ENCODE measurements at places on chromosomes 1 and 21.
A peak's percentile ranks its signal among the peaks of the same experiment; 100 is the strongest.

DNA sequence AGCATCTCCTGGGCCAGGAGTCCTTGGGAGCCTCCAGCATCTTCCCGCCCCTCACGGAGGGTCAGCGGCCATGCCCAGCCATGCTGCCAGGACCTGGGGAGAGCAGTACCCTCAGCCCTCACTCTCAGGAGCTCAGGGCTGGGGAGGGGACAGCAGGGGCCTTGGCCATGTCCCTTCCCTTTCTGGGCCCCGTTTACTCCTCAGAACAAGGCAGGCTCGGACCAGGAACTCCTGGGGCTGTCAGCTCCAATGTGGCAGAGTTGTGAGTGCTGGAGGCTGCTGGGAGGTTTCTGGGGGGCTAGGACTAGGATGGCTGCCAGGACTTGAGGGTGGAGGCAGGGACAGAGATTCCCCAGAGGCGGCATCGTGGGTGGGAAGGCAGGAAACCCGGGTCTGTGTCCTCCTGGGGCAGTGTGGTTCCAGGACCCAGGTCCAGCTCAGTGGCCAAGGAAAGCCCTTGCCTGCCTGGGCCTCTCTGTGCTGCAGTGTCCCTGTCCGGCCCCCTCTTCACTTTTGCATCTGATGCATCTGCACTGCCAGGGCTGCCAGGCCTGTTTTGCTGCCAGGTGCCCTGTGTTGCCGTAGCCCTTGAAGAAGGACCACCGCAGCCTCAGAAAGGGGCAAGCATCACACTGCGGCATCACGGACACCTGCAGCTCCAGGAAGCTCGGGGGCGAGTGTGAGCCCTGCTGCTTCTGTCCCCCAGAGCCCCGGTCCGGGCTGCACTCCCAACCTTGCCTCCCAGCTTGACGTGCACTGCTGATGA is 223.9 kb downstream of the CAMTA1 start:
- DNase-seq: no peak

- no peak for DNase-seq
These were observed 122.3 kb upstream of the BACE2 start for GRCh38 chr21:41045534-41046268.

- no peak for DNase-seq
These were observed 9.9 kb upstream of the HJV start for GRCh38 chr1:146031476-146031875.

- no peak for DNase-seq
These were observed 919 bp downstream of the CTSS start for GRCh38 chr1:150764617-150765101.

DNA sequence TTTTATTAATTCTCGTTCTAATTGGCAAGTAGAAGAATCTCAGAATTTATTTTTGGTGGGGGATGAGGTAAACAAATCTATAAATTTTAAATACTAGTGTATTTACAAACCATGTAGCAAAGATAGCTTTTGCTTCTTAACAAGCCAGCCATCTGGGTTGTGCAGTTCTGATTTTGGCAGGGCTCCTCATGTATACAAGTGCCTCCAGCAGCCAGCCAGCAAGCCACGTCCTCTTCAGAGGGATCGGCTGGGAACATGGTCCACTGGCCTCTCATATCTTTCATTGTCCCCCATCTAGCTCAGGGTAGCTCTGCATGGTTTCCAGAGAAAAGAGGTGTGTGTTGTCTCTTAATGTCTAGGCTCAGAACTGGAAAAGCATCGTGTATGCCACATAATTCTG is 659.1 kb downstream of the MRPL39 start:
- DNase-seq: no peak

DNA sequence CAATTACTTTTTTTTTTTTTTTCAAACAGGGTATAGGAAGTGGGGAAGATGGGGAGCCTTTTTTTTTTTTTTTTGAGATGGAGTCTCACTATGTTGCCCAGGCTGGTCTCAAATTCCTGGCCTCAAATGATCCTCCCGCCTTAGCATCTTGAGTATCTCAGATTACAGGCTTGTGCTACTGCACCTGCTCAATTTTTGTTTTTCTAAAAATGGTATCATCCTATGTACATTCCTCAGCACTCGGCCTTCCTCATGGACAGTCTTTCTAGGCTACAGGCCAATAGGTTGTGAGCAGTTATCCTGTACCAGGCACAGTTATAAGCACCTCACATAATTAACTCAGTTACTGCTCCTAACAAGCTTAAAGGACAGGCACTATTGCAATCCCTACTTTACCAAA is 132.1 kb upstream of the EDN2 start:
- DNase-seq: no peak

GRCh38 chr1:19735440-19736127 is 64.1 kb downstream of the TMCO4 start:
- no peak for DNase-seq

DNA sequence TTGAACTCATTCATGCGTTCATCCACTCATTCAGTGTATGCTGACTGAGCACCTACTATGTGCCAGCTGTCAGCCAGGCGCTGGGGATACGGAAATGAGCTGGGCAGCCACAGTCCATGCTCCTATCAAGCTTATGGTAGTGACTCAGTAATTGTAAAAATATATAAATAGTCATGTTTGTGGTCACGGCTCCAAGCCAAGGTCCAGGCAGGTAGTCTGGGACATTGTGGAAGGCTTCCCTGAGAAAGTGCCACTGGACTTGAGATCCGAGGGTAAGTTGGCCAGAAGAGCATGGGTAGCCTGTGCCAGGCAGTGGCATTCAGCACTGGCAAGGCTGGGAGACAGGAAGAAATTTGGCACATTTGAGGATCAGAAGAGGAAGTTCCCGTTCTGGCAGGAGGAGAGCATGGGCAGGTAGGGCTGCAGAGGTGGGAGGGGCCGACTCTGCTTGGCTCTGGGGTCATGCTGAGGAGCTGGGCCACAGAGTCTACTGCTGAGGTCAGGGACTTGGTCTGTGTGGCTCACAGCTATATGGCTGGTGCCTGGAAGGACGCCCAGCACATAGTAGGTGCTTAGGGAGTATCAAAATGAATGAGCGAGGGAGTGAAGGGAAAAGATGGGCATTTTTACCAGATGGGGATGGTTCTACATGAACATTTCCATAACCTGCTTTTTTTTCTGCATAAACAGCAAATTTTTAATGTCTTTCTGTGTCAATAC is 6.9 kb downstream of the PTPRF start:
- DNase-seq: no peak

GRCh38 chr1:23370709-23371584 is 1.3 kb upstream of the ZNF436 start:
- peak; percentile 37 for DNase-seq

GRCh38 chr1:10965546-10966226 is 46.8 kb upstream of the TARDBP start:
- no peak for DNase-seq

GRCh38 chr1:158457246-158457645 is 4.4 kb upstream of the OR10K1 start:
- no peak for DNase-seq

GRCh38 chr1:66300972-66301451 is 232.9 kb upstream of the SGIP1 start:
- no peak for DNase-seq

DNA sequence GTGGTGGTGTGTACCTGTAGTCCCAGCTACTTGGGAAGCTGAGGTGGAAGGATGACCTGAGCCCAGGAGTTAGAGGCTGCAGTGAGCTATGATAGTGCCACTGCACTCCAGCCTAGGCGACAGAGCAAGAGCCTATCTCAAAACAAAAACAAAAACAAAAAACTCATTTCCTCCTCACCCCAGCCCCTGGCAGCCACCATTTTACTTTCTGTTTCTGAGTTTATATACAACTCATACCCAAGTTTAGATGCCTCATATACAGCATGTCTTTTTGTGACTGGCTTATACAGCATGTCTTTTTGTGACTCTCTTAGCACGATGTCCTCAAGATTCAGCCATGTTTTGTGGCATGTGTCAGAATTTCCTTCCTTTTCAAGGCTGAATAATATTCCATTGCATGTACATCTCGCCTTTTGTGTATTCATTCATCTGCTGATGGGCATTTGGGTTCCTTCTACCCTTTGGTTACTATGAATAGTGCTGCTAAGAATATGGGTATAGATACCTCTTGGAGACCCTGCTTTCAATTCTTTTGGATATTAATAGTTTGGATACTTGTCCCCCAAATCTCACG is 14.7 kb downstream of the COA7 start:
- DNase-seq: no peak

- DNase-seq: no peak
These were observed 80.4 kb downstream of the ATP1A1 start for GRCh38 chr1:116453481-116453880.

DNA sequence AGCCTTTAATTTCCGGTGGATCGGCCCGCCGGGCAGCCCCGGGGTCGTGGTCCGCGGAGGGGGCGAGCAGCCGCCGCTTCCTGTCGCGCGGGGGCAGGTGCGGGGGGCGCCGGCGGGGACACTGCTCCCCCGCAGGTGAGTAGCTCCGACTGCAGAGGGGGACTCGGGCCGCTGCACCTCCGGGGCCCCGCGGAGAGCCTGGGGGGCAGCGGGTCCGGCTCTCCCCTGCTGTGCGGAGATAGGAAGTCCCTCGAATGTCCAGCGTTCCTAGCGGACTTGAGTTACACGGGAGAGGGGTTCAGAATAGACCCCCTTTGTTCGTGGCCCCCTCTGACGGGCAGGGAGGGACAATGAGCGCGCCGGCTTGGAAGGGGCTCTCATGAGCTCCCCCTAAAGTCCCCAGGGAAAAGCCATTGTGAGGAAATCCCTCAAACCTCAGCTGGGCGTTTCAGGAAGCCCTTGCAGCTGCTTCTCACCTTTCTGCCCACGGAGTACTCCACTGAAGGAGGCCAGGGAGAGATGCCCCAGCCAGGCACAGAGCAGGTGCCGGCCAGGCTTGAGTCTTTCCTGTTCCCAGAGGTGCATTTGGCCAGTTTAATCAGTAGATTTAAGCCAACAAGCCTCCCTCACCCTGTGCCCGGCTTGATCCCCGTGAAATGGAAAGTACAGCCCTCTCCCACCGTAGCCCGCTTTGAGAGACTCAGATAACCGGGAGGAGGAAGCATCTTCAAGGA is 925 bp downstream of the PDE9A start:
- no peak for DNase-seq

GRCh38 chr1:164636757-164637156 is 77.8 kb downstream of the PBX1 start:
- DNase-seq: no peak

DNA sequence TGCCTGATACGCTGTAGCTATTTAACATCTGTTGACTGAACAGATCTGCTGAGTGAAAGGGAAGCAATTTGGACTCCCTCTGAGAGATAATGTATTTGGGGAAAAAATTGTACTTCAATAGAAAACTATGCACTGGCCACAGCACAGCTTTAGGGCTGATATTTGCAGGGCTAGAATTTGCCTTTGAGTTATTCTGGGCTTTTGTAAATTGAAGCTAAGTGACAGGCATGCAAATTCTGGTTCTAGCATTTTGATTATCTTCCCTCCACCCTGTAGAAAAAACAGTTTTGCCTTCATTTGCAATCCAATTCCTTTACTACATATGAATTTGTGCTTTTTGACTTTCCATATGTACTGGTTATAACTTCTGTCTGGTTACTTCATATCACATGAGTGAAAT is 7.9 kb downstream of the KYAT3 start:
- DNase-seq: no peak

- DNase-seq: no peak
These were observed 21.8 kb upstream of the ADGRB2 start for GRCh38 chr1:31785947-31786290.

DNA sequence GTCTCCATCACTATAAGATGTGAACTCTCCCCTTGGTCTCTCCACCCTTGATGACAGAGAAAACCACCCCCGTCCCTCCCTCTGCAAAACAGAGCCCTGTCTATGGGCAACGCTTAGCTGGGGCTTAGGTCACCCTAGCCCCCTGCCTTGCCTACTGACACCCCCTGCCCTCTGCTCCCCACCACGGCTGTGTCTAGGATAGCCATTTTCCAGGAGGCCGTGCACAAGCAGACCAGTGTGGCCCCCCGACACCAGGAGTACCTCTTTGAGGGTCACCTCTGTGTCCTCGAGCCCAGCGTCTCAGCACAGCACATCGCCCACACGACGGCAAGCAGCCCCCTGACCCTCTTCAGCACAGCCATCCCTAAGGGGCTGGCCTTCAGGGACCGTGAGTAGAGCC is 8.5 kb downstream of the IKBKE start:
- no peak for DNase-seq

GRCh38 chr1:232353001-232353400 is 276.9 kb downstream of the SIPA1L2 start:
- no peak for DNase-seq

GRCh38 chr1:35988237-35988636 is 57.3 kb downstream of the AGO3 start:
- DNase-seq: no peak

GRCh38 chr1:5594056-5594956 is 397.9 kb downstream of the NPHP4 start:
- DNase-seq: no peak

DNA sequence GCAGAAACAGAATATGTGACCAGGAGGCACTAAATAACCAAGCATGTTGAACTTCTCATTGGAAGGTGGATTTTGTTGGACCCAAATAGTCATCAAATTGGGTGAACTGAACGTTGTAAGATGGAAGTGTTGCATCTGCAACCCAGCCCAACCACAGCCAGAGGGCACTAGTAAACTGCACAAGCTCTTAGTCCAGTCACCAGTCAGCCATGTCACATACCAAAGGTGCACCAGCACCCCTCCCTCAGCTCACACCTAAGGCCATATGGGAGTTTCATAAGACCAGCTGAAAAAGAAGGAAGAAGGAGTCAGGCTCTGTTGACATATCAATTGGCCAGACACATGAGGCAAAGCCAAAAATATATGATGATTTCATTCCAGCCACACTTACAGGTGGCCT is 481.7 kb upstream of the NR5A2 start:
- no peak for DNase-seq

GRCh38 chr1:219215477-219215876 is 41.8 kb downstream of the LYPLAL1 start:
- no peak for DNase-seq

DNA sequence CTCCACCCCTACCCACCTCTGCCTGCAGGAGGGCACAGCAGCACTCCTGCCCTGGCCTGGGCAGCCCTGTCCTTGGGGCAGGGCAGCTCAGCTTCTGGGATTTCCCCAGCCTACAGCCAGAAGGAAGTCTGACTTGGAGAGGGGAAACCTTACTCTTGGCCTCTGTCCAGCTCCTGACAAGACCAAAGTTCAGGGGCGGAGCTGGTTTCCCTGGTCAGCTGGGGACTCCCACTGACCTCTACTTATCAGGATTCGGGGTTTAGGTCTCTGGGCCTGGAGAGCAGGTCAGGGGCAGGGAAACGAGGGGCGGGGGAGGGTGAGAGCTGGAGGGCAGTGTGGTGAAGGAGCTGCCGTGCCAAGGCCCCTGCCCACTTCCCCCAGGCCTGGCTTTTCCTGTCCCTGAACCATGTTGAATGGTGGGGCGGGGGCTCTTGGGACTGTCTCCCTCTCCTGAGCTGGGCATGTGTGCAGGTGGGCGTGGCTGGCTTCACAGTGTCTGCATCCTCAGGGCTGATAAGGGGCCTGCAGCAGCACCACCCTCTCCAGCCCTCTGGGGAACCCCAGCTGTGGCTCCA is 16.8 kb upstream of the ETV3 start:
- peak; percentile 70 for DNase-seq

GRCh38 chr1:206422525-206422924 is 47.8 kb upstream of the IKBKE start:
- DNase-seq: no peak

All from CMK (cell line).